Cardiac fibroblast (primary cell): ENCODE measurements at places on chromosomes 16 and 17.

DNA sequence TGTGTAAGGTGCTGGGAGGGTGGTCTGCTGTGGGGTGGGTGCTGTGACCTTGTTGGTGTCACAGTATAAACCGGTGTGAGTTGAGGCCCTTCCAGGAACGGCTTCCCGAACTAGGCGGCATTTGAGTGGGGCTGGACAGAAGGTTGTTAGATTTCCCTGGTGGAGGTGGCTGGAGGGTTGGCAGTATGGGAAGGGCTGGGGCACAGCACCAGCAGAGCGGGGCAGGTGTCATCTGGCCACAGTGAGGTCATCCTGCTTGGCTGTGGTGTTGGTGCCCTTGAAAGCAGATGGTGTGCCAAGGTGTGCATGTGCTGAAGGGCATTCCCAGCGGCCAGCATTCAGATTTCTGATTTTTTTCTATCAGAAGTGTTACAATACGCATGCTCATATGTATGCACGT lies 28.1 kb downstream of the BANP start:
- DNase-seq = no peak

DNA sequence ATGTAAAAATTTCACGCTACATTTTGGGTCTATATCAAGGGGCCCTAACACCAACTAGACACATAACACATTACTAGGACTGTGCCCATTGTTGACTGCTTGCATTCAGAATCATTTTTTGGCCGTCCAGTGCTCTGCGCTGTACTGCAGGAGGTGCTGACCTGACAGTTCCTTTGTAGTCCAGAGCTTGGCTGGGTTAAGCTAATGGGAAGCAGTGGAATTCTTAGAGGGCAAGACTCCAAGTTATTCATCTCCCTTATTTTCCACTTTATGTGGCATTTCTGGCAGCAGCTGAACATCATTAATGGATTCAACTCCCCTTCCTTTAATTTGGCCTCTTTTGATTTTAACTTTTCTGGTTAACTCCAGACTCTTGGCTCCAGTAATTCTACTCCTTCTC lies 351.7 kb downstream of the CDH8 start:
- DNase-seq = no peak

DNA sequence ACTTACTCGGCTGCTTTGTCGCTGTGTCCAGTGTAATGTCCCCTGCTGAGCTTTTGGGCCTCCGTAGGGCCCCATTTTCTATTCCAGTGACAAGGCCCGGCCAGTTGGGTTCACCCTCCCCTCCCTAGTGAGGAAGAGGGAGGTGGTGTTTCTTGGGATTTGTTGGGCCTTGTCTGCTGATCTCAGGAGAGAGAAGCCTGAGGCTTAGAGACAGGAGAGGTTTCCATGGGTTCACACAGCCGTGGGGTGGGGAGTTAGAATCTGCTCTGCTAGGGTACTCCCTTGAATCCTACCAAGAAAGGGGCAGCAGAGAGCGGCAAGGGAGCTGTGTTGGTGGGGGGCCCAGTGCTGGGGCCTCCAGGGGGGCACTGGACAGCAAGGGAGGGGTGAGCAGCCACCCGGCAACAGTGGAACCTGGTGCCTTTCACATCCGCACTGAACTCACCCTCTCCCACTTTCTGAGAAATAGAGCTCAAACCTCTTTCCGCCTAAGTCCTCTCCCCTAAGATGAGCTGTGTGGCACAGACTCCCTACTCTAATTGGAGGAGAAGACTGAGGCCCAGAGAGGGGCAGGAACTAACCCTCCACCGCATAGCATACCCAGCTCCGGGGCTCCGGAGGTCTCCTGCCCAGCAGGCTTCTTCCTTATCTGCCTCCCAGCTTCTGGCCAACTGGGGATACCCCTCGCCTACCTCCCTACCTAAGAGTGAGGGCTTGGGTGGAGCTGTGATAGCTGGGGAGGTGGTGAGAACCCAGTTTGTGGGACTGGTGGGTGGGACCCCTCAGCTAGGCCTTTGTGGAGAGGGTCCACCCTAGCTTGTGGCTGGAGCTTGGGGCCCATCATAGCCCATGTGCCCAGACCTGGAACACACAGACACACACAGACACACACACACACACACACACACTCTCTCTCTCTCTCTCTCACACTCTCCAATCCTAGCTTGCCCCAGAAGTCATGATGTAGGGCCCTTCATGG lies 6.8 kb downstream of the TBKBP1 start:
- no peak for DNase-seq

DNA sequence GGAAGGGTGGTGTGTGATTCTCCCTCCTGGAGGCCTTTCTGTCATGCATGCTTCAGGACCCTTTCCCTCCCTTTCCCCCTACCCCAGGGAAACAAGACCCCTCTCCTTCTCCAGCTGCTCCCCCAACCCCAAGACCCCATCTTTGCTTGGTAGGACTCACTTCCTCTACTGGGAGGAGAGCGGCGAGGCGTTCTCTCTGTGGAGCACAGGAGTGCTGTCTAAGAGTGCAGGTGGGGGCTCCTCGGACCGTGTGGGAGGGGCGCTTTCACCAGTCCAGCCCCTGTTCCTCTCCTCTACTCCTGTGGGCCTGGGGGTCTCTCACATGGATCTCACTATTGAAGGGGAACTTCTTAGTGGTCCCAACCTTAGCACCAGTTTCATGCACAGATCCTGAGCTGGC lies 456.1 kb upstream of the ASIC2 start:
- no peak for DNase-seq

DNA sequence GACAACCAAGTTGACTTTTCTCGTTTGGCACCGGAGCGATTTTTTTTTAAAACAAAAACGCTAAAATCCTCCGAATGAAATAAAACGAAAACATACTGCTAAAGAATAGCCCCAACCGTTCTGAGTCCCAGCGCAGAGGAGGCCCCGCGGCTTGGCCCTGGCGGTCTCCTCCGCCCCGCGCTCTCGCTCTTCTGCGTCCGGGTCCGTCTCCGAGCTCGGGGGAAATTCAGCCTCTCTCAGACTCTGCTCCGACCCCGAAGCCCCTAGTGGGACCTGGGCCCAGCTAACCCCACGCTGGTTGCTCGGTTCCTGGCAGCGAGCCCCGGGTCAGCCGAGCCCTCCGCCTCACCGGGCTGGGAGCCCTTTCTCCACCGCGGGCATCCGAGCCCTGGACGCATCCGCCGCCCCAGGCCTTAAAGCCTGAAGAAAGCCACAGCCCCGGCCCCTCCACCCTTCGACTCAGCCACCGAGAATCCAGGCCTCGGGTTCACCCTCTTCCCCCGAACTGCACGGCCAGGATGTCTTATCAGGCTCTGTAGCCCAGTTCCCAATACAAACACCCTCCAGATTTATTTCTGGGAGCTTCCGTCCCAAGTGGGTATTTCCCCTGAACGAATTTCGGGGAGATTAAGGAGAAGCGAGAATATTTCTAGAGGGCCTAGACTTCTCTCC lies 1.2 kb downstream of the TBX2 start:
- DNase-seq = peak; percentile 46

DNA sequence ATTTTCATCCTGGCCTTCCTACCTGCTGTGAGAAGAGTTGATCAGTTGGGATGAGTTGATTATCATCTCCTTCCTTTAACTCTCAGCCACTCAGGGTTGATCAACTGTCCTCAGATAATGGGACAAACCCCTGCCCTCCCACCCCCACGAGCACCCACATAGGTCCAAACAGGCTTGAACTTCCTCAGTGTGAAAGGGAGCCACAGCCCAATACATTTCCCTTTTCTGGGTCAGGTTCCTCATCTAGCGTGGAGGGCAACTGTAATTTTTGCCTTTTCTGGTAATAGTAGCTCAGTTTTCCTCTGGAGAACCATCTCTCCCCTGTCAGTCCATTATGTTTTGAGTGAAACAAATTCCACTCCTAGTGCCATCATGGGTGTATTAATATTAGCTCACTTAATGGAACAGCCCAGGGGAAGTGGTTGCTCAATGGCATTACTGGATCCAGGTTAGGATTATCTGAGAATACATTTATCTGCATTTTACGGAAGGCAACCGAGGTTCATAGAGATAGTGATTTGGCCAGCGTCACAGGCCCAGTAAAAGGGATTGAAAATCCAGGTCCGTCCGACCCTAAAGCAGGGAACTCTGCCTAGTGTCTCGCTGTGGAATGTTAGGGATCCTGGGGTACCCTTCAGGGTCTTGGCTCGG lies 476 bp upstream of the LPCAT2 start:
- DNase-seq = no peak

DNA sequence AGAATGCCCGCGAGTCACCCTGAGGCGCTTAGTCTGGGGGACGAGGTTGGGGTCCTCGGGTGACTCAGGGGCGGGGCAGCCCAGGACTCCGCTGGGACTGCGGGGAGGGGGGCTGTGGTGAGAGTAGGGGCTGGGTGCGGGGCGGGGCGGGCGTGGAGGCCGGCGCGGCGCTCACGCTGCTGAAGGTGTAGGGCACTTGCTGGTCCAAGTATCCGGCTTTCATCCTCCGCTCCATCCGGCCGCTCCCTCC lies 832 bp downstream of the ETV4 start:
- DNase-seq = no peak

GRCh38 chr16:23920899-23921298 lies 85.1 kb downstream of the PRKCB start:
- DNase-seq = no peak

- DNase-seq = no peak
Measured at GRCh38 chr16:9443864-9444263, 352.4 kb downstream of the HAPSTR1 start.

DNA sequence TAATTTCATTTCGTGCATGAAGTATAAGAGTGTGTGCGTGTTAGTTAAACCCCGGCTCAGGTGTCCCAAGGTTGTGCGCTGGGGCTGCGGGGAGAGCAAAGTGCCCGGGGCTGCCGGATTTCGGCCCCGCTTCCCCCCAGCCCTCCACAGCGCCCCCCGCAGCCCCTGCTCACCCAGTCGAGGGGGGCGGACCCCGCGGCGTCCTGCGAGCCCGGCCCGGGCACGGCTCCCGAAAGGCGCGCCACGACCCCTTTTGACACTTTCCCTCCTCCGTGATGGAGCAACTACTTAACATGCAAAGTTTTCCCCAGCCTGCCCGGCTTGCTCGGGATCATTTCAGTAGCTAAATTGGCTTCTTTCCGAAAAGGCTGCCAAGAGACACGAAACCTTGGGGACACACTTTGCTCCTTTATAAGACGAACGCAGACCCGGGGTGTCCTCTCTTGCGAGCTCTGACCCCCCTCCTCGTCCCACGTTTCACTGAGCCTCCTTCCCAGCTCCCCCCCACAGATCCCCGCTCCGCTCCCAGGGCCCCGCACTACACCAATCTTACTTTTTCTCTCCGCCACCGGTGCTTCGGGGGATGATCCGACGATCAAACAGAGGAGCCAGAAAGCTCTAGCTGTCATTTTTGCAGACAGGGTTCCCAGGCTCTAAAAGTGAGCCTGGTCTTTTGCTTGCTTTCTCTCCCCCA lies 552 bp downstream of the C17orf58 start:
- DNase-seq = peak; percentile 26

GRCh38 chr17:63843910-63844677 lies 1.6 kb upstream of the SMARCD2 start:
- no peak for DNase-seq

GRCh38 chr17:8451933-8452614 lies 16.4 kb downstream of the NDEL1 start:
- DNase-seq = no peak

DNA sequence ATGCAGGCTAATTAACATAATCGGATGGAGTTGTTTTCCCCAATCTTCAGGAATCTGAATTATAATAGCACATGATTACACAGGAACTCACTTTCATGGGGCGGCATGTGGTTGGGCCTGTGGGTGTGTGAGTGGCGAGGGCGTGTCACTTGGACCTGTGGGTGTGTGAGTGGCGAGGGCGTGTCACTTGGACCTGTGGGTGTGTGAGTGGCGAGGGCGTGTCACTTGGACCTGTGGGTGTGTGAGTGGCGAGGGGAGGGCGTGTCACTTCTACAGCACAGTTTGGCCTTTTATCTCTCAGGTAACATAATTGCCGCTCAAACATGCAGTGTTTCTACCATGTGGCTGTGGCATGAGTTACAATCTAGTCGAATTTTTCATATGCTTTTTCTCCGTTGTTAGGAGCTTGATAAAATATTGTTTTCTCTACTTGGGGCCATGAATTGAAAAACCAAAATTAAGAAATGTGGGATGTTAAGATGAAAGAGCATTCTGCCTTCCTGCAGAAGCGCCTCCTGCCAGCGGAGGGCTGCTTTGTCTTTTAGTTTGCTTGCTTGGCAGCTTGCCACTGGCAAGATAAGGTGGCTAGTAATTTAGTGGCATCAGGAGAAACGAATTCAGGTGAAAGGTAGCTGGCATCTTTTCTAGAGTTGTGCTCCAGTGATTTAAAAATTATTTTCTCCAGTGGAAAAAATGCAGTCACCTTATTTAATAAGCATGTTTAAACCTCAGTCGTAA lies 36.2 kb downstream of the USP10 start:
- DNase-seq = no peak

GRCh38 chr16:88782454-88783390 lies 2.3 kb downstream of the PIEZO1 start:
- DNase-seq = peak; percentile 83

DNA sequence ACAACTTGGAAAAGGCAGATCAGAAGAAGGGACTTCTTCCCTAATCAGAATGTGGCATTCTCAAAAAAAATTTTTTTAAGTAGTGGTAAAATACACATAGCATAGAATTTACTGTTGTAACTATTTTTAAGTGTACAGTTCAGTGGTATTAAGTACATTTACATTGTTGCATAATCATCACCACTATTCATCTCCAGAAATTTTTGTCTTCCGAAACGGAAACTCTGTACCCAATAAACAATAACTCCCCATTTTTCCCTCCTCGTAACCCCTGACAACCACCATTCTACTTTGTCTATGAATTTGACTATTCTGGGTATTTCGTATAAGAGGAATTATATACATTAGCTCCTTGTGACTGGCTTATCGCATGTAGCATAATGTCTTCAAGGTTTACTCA lies 18.9 kb downstream of the METTL9 start:
- no peak for DNase-seq

GRCh38 chr16:69479775-69480174 lies 55.4 kb downstream of the CYB5B start:
- DNase-seq = no peak

DNA sequence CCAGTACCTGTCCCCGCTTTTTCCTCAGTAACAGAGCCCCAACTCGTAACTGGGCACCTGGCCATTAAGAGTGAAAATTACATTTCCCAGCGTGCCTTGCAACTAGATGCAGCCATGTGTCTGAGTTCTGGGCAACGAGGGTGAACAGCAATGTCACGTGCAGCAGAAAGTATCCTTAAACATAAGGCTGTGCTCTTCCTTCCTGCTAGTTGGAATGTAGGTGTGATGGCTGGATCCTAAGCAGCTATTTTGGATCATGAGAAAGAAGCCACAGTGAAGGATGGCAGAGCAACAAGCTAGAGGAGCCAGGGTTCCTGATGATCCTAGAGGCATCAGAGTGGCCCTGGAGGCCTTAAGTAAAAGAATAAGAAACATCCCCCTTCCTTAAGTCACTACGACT lies 36.0 kb downstream of the ACTG1 start:
- no peak for DNase-seq

- no peak for DNase-seq
Measured at GRCh38 chr17:2860045-2860444, 63.8 kb downstream of the RAP1GAP2 start.
